ENCODE measurements at places on chromosomes 6 and 20.

DNA sequence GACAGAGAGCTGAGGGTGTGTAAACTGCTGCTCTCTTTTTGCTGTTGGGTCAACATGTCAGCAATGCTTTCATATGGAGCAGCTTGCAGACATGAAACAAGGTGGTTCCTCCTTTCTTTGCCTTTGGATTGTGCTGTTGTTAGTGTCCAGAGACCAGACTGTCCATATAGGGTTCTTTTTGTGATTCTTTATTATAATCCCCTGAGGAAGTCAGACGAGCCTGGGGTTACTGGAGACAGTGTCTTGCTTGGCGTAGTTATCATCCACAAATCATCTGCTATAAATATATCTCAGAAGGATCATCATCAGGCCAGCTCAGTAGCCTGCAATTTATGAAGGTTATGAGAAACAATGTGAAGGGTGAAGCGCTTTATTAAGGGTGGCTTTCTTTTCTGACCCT lies 2.3 kb upstream of the ADGRB3 start:
- peaks cover 3% of the 10 kb centered on the region for H3K4me1 ChIP-seq
- no peak for DNase-seq
- H3K27me3 ChIP-seq: no peaks in the 10 kb centered on the region
- no peaks in the 10 kb centered on the region for H3K36me3 ChIP-seq

DNA sequence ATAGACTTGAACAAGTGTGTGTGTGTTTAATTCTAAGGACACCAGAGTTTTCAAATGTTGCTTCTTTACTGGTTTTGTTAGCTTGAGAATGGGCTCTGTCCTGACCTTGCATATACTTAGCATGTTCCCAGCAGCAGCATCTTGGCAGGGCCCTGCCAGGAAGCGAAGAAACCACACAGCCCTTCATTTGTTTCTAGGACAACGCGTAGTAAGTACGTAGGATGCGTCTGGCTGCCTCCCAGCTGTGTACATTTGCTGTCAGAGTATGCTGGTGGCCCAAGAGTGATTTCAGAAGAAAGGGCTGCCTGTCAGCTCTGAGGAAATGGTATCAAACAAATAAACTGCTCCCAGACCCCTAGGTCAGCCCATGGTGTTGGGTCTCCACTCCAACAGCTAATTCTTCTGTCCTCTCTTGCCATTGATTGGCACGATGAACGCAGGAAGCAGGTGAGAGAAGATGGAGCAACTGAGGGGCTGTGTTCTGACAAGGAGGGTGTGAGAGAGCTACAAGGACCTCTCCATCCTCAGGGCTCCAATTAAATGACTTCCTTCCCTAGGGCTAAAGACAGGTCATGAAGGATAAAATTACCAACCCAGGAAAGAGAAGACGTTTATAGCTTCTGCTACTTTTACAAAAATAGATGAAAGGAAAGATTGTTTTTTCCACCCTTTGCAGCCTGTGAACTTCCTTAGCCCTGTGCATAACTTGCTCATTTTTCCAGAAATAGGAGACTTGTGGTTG lies 55.9 kb upstream of the HDDC2 start:
- no peaks in the 10 kb centered on the region for H3K27me3 ChIP-seq
- H3K36me3 ChIP-seq: no peaks in the 10 kb centered on the region

- H3K4me3 ChIP-seq: no peak overlapping the region
- peaks cover 6% of the 10 kb centered on the region for H3K36me3 ChIP-seq
Observed at GRCh38 chr20:10314198-10314597, 95.6 kb downstream of the SNAP25 start.

DNA sequence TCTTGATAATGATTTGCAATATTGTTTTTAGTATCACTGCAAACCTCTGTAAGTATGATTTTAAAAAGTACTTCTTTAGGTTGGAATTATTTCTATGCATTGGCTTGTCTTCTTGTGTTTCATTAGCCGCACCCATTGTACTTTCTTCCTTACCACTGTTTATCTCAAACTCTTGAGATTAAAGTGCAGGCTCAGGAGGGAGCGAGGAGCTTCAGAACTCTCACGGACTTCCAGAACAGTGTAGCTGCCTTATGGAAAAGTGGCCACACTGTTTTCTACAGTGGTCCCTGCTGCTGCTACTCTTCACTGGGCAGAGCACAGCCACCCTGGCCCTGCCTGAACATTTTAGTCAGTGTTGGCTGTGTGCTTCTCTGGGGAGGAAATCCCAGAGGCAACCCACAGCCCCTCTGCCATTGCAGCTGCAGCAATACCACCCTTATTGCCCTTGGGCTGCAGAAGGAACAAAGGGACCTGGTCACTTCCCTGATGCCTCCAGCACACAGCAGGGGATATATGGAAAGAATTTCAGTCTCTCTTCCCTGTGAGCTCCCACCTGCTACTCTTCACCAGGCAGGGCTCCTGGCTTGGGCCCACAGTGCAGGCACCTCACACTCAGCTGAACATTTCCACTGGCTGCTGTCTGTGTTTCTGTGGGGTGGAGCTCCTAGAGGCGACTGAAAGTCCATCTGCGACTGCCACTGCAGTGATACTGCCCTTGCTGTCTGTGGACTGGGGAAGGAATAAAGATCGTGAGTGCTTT lies 91.7 kb upstream of the MAP3K4 start:
- H3K4me1 ChIP-seq: no peaks in the 10 kb centered on the region
- no peak overlapping the region for H3K27ac ChIP-seq
- H3K27me3 ChIP-seq: no peaks in the 10 kb centered on the region
- no peak overlapping the region for H3K4me3 ChIP-seq

DNA sequence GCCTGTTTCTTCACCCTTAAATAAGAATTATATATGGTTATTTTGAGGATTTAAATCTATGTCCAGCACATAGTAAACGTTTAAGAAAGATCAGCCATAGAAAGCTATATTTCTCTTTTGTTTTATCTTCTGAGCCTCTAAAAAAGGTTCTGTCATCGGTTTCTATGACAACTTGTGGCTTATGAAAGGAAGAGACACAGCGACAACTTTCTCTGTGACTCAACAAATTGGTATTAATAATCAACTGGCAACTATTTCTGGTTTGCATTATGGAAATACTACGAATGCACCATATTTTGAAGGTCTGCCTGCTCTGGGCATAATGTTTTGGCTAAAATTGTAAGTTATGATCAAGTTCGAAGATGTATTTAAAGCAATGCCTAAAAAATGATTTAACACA lies 751.0 kb downstream of the CD109 start:
- H3K27ac ChIP-seq: no peak overlapping the region
- no peak for DNase-seq
- H3K4me1 ChIP-seq: no peaks in the 10 kb centered on the region

DNA sequence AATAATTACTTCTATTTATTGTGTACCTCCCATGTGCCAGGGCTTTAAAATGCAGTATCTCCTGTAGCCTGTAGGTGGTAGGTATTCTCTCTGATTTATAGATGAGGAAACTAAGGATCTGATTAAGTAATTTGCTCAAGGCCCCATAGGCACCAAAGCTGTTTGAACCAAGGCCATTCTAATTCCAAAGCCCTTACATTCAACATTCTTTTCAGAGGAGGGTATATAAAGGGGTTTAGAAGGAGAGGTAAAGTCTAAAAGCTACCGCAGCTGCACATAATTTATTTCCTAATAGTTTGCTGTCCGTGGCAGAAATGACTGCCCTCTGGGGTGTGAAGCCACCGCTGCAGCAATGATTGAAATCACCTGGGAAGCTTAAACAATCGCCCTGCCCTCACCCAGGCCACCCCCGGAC lies 95.0 kb upstream of the FAM8A1 start:
- no peaks in the 10 kb centered on the region for H3K27me3 ChIP-seq
- H3K4me3 ChIP-seq: no peak overlapping the region
- DNase-seq: no peak
- H3K4me1 ChIP-seq: peaks cover 4% of the 10 kb centered on the region
- no peak overlapping the region for H3K27ac ChIP-seq

- peaks cover 99% of the 10 kb centered on the region for H3K36me3 ChIP-seq
- peak; percentile 34 for DNase-seq
- no peak overlapping the region for H3K27ac ChIP-seq
- H3K4me1 ChIP-seq: no peaks in the 10 kb centered on the region
- H3K27me3 ChIP-seq: no peaks in the 10 kb centered on the region
- no peak overlapping the region for H3K4me3 ChIP-seq
Observed at GRCh38 chr6:15523679-15524630, 138.9 kb downstream of the DTNBP1 start.

- no peak overlapping the region for H3K27ac ChIP-seq
- DNase-seq: no peak
- H3K4me3 ChIP-seq: peak overlapping the region; percentile 82
- no peaks in the 10 kb centered on the region for H3K27me3 ChIP-seq
Observed at GRCh38 chr20:45935416-45936046, 1.0 kb downstream of the PCIF1 start.

DNA sequence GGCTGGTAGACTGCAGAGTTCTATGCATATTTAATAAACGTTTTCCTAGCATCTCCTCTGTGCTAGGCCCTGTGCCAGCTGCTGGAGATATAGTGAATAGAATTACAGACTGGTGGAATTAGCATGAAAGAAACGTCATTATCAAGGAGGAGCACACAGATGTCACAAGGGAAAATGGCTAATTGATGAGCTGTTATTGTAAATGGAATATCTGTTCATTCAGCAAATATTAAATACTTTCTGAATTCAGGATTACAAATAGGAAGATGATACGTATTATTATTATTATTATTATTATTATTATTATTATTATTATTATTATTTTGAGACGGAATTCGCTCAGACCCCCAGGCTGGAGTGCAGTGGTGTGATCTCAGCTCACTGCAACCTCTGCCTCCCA lies 1.2 kb downstream of the AAR2 start:
- H3K27me3 ChIP-seq: no peaks in the 10 kb centered on the region
- H3K4me1 ChIP-seq: peaks cover 4% of the 10 kb centered on the region
- H3K27ac ChIP-seq: no peak overlapping the region
- DNase-seq: no peak
- peaks cover 9% of the 10 kb centered on the region for H3K36me3 ChIP-seq

- no peak for DNase-seq
- H3K4me3 ChIP-seq: no peak overlapping the region
- no peaks in the 10 kb centered on the region for H3K4me1 ChIP-seq
Observed at GRCh38 chr6:128162423-128162822, 261.6 kb upstream of the THEMIS start.

DNA sequence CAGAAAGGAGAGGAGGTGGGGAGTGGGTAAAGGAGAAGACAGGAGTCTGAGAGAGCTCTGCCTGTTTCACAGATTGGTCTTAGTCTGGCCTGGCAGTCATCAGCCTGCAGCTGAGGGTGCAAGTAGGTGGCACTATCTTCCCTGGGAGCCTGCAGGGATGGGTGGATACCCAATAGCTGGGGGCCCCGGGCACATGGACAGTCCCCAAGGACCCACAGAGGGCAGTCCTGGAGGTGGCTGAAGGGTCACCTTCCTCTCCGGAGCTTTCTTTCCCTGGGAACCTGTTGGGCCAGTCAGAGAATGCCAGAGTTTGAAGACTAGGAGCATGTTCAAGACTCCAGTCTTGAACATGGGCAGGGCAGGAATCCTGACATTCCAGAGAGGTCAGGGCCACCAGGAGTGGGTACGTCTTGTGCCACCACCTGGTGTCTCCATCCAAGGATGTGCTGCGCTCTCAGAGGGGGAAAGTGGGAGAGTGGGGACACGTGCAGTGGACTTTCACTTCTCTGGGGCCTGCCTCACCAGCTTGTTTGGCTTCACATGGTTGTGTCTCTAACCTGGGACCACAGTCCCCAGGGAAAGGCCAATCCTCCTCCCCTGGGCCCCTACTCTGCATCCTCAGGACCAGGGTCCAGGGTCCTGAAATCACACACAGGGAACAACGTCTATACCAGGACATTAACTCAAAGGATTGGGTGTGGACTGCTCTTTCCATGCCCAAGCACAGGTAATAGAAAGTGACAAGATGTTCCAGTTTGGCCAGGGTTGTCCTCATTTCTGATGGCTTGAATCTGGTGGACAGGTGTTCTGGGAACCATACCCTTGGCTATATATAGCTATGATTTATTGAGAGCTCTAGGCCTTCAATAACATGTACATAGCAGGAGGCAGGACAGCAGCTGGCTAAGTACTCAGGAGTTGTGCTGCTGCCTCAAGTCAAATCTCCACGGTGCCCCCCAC lies 18.0 kb downstream of the AARS2 start:
- H3K4me1 ChIP-seq: no peaks in the 10 kb centered on the region
- H3K36me3 ChIP-seq: peaks cover 2% of the 10 kb centered on the region
- DNase-seq: no peak
- H3K27me3 ChIP-seq: peaks cover 2% of the 10 kb centered on the region
- H3K4me3 ChIP-seq: 0 out of 3 replicates have a peak overlapping the region, but pooled peaks have one; percentile 25

GRCh38 chr6:11961923-11962322 lies 50.2 kb upstream of the HIVEP1 start:
- no peak overlapping the region for H3K4me3 ChIP-seq
- no peak for DNase-seq
- no peak overlapping the region for H3K27ac ChIP-seq

DNA sequence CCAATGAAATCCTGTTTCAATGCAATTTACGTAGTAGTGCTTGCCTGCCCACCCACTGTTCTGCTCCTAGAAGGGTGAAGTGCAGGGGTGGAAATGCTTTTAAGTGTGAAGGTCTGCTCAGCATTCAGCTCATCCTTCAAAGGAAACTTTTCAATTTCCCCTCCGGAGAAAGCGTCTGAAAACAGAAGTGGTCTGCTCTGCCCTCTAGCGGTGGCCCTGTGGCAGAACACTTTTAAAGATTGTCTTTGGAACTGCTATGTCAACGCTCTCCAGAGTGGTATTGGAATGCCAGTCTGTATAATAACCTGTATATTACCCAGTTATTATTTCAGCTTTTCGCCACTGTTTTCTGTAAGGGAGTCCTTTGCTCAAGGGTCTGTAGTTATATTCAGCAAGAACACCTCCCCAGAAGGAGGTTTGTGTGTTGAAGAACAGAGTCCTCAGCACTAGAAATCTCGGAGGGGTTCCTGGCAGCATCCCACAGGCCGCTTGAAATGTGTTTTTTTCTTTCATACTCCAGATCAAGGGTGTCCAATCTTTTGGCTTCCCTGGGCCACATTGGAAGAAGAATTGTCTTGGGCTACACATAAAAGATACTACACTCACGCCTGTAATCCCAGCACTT lies 63.1 kb upstream of the KLHL31 start:
- H3K4me1 ChIP-seq: peaks cover 2% of the 10 kb centered on the region
- H3K27me3 ChIP-seq: no peaks in the 10 kb centered on the region
- H3K27ac ChIP-seq: no peak overlapping the region
- DNase-seq: peak; percentile 60
- H3K4me3 ChIP-seq: no peak overlapping the region
- H3K36me3 ChIP-seq: no peaks in the 10 kb centered on the region

- H3K27me3 ChIP-seq: no peaks in the 10 kb centered on the region
- no peak overlapping the region for H3K4me3 ChIP-seq
- no peak for DNase-seq
- no peaks in the 10 kb centered on the region for H3K4me1 ChIP-seq
Observed at GRCh38 chr6:13068586-13069210, 259.6 kb downstream of the TBC1D7 start.

GRCh38 chr6:121522265-121522664 lies 86.8 kb downstream of the GJA1 start:
- H3K36me3 ChIP-seq: no peaks in the 10 kb centered on the region
- no peaks in the 10 kb centered on the region for H3K27me3 ChIP-seq

GRCh38 chr6:170279977-170280688 lies 10.7 kb downstream of the DLL1 start:
- no peak overlapping the region for H3K27ac ChIP-seq
- no peaks in the 10 kb centered on the region for H3K27me3 ChIP-seq
- H3K4me1 ChIP-seq: peaks cover 3% of the 10 kb centered on the region
- H3K36me3 ChIP-seq: peaks cover 11% of the 10 kb centered on the region
- no peak for DNase-seq
- no peak overlapping the region for H3K4me3 ChIP-seq

Data from H9 (cell line).